ENCODE measurements at places on chromosomes 12 and 14. TPM values are rescaled to one million over a fixed set of nuclear protein-coding genes. Genes with fewer than 3 reads are reported as not detected.

GRCh38 chr12:48615681-48616080, 45.8 kb upstream of the LALBA start:
- peak; percentile 76 for DNase-seq

DNA sequence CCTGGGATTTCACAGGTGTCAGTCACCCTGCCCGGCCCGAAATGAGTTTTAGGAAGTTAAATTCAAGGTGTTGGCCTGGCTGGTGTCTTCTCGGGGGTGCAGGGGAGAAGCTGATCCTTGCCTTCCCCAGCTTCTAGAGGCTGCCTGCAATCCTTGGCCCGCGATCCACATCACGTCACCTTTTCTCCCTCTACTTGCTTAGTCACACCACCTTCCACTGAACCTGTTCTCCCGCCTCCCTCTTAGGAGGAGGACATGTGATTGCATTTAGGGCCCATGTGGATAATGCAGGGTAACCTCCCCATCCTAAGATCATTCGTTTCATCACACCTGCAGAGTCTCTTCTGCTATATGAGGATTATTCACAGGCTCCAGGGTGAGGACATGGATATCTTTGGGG, 25.4 kb upstream of the ATXN2 start:
- no peak for DNase-seq

DNA sequence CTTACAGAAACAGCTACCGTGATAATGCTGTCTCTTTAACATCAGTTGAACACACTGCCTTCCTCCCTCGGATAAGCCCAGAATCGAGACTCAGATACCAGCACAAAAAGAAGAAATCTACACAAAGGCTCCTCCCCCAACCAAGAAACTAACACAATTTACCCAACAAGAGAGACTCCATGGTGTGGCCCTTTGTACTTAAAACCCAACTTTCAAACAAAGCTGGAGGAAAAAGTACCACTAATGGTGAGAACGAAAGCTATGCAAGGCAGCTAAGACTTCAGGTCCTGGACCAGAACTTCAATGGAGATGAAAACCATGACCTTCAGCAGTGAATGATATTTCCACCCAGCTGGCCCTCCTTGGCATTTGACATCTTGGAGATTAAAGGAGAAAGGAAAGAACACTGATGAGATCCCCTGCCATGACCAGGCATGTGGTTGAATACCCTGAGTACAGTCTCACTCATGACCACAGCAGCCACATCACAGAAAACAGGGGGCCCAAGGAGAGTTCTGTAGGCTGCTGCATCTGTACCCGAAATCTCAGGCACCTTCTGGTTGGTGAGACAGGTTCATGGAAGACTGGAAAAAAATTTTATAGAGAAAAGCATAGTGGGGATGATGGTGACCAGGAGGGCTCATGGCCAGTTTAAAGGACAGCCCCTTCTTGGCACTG, 36.7 kb downstream of the RBM19 start:
- no peak for DNase-seq

DNA sequence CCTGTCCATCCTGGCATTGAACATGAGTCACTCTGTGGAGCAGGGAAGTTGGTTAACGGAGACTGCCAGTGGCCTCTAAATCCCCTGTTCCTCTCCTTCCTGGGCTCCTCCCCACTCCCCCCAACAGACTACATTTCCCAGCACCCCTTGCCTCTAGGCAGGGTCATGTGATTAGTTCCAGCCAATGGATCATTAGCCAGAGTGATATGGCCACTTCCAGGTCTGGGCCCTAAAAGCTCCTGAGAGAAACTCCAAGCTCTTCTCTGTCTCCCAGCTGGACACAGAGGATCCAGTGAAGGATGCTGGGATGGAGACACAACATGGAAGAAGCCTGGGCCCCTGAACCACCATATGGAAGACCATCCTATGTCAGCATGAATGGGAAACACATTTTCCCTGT, 54.4 kb upstream of the RFLNA start:
- DNase-seq: peak; percentile 60

DNA sequence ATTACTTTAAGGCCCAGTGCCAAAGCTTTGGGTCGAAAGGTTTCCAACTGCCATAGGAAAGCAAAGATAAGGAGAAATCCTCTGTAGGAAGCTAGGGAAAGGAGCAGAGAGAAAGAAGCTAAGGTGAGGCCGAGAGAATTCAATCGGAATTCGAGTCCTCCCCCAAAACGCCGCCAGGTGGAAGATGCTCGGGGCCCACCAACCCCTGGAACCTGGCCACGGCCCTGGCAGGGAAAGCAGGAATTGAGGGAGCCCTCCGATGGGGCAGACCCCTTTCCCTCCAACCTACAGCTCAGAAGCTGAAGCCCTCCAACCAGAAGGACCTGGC, 498 bp downstream of the GMFB start:
- no peak for DNase-seq

DNA sequence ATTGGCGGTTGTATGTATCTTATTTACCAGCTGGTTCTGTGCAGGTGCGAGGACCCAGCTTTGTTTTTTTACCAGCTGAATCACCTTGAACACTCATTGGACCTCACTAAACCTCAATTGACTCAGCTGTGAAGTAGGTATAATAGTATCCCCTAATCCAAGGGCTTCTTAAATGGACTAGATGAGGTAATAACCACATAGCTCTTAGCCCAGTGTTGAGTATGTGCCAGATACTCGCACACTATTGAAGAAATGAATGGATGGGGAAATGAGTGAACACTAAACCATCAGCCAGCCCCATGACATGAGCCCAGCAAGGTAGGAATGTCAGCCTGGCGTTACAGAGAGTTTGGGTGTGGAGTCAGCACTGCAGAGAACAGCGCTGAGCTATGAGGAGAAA, 79.7 kb downstream of the RIMBP2 start:
- no peak for DNase-seq

DNA sequence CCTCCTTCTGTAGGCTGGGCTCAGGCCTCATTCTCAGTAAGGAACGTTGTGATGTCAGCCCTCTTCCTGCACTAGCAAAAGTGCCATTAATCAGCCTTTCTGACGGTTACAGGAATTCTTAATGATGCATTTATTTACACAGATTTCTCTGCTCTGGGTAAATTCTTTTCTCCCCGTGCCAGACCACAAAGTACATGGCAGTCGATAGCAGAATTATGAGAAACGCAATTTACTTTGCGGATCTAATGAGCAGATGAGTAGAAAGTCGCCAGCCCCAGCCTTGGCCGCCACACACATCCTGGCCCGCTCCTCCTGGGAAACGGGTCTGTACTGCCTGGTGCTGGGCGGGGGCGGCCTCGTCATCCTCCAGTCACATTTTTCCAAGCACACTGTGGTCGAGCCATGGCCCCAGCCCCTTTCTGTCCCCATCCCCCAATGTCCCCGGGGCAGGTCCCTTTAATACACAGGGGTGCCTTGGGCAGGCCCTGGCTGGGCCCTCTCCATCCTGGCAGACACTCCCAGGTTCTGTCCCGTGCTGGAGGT, 25.9 kb downstream of the NOC4L start:
- no peak for DNase-seq

GRCh38 chr14:71115306-71115705, 208.0 kb downstream of the PCNX1 start:
- DNase-seq: no peak

GRCh38 chr12:10709808-10710207, 13.3 kb downstream of the YBX3 start:
- no peak for DNase-seq

DNA sequence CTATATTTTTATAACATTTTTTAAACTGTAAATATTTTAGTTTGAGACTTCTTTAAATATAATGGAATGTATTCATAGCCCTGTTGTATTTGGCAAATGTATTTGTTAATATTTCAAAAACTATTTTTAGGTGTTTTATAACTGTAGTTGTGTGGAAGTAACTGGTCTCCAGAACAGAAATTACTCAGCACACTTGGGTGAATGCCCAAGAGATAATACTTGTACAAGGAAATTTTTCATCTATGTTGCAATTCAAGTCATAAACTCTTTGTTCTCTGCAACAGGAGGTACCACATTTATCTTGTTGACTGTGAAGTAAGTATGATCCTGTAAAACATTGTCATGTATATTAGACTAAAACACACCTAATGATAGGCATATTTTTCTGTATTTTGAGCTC, 72.8 kb downstream of the SLCO1B3 start:
- no peak for DNase-seq

DNA sequence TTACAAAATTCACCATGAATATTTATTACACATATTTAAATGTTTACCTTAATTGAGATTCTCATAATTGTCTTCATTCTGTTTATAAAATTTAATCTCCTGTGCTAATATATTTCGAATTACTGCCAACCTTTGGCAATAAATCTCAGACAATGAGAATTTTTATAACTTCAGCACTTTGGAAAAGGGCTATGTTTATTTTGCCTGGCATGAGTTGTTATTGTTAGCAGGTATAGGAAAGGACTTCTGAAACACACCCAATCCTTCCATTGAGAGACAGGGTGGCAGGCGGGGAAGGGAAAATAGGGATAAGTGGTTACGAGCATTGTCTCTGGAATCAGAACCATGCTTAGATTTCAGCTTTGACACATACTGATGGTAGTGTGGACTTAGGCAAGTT, 12.1 kb upstream of the MSRB3 start:
- DNase-seq: no peak

- no peak for DNase-seq
Measured at GRCh38 chr14:105581551-105582341, 55.4 kb downstream of the TMEM121 start.

DNA sequence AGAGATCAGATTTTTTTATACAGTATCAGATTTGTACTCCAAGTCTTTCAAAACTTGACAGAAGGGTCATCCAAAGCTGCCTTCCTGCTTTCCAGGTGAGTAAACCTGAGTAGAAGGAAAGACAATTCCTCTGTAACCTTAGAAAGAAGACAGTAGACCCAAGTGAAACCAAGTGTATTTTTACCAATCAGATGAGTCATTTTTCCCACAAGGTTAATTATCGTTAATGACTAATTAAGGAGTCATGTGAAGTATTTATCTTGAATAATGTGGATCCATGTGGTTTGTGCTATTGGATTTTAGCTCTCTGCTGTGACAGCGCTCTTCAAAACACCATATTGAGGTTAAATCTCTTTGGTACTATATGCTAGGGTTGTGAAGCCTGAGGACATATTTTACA, 74.0 kb upstream of the PELI2 start:
- peak; percentile 1 for DNase-seq

GRCh38 chr12:1655225-1655788, 26.3 kb downstream of the WNT5B start:
- DNase-seq: no peak

- DNase-seq: no peak
Measured at GRCh38 chr14:88488897-88489296, 65.9 kb downstream of the PTPN21 start.

GRCh38 chr12:25940886-25941285, 17.6 kb upstream of the RASSF8 start:
- no peak for DNase-seq

- peak; percentile 66 for DNase-seq
Measured at GRCh38 chr12:64633940-64634337, 23.6 kb downstream of the RASSF3 start.

DNA sequence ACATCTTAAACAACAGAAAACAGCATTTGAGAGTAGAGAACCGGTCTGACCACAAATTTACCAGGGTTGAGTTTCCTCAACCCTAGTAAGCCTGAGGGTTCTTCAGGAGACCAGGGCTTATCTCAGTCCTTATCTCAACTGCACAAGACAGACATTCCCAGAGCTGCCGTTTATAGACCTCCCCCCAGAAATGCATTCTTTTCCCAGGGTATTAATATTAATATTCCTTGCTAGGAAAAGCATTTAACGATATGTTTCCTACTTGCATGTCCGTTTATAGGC, 12.3 kb downstream of the TMEM117 start:
- DNase-seq: no peak

GRCh38 chr14:91417120-91417982, at the start of gene CCDC88C:
TSS of gene CCDC88C (minus strand) at chr14:91417820. CDS start at chr14:91417690, 130 bp downstream.
- DNase-seq: no peak

GRCh38 chr14:64569138-64569631, 19.4 kb downstream of the PPP1R36 start:
- peak; percentile 88 for DNase-seq

- DNase-seq: no peak
Measured at GRCh38 chr12:114670291-114670980, 13.5 kb downstream of the TBX3 start.

DNA sequence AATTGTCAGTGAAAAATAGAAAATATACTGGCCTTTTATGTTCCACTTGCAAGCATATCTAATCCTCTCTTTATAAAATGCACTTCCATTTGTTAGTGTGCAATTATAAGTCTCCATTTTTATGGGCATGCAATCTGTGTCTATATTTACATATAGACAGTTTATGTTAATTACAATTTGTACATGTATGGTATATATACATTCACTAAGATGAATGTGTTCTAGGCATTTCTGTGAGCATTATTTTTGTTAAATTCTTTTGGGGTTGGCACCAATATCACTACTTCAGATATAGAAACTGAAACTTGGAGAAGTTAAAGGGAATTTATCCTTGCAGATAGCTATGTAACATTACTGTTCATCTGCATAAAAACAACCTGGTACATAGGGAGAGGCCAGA, 470.8 kb upstream of the LMO3 start:
- DNase-seq: no peak

DNA sequence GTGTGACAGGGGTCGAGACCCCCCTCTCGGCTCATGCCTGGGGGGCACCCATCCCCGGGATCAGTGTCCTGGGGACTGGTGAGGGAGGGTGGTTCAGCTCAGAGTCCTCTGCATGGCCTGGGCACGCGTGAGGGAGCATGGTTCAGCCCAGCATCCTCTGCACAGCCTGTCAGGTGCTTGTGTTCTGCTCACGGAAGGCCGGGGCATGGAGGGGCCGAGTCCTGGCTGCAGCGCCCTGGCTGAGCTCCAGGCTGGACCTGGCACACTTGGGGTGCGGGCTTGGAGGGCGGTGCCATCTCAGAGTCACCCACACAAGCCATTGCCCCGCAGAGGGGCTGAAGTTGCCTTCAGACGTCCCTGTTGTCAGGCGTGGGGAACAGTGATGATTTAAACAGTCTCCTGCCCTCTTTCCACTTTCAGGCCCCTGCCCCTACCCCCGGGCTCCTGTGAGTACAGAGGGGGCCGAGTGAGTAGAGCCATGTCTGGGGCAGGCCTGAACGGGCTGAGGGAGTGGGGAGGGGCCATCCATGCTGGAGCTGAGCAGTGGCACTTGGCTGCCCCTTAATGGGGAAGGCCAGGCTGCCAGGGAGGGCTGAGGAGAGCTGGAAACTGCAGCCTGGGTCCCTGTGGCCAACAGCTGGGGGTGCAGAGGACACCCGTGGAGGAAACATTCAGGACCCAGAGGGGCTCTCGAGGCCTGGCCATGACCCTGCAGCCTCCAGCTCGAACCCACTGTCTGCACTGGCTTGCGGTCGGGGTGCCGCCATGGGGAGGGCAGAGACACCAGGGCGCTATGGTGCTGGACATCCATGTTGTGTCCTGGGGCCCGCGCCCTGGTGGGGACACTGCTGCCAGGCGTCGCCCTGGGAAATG, 22.5 kb downstream of the FBRSL1 start:
- DNase-seq: no peak

The GNG2 gene
- 45.6 TPM for total RNA-seq

The CBLN3 gene
- 1.9 TPM for total RNA-seq

The C12orf56 gene
- 1.1 TPM for total RNA-seq

The CCDC197 gene
- not detected for total RNA-seq

The SERPINA4 gene
- total RNA-seq: not detected

The SIX1 gene
- 156 TPM for total RNA-seq

The CHGA gene
- total RNA-seq: not detected

The AICDA gene
- total RNA-seq: not detected

The CCDC175 gene
- total RNA-seq: not detected

The NXPH4 gene
- total RNA-seq: 1.4 TPM

The MIPOL1 gene
- total RNA-seq: 12.4 TPM

The SLC5A8 gene
- total RNA-seq: not detected

The SERPINA10 gene
- not detected for total RNA-seq

The DTX1 gene
- total RNA-seq: 0.11 TPM

The ESPL1 gene
- 14.8 TPM for total RNA-seq

The NPFF gene
- total RNA-seq: not detected

The OTOGL gene
- total RNA-seq: 0.34 TPM

The NEUROD4 gene
- not detected for total RNA-seq

The MUCL1 gene
- total RNA-seq: not detected

All from LHCN-M2 (cell line).